ENCODE measurements at places on chromosomes 7 and 10. TPM values are rescaled to one million over a fixed set of nuclear protein-coding genes. Genes with fewer than 3 reads are reported as not detected.
A peak's percentile ranks its signal among the peaks of the same experiment; 100 is the strongest.

DNA sequence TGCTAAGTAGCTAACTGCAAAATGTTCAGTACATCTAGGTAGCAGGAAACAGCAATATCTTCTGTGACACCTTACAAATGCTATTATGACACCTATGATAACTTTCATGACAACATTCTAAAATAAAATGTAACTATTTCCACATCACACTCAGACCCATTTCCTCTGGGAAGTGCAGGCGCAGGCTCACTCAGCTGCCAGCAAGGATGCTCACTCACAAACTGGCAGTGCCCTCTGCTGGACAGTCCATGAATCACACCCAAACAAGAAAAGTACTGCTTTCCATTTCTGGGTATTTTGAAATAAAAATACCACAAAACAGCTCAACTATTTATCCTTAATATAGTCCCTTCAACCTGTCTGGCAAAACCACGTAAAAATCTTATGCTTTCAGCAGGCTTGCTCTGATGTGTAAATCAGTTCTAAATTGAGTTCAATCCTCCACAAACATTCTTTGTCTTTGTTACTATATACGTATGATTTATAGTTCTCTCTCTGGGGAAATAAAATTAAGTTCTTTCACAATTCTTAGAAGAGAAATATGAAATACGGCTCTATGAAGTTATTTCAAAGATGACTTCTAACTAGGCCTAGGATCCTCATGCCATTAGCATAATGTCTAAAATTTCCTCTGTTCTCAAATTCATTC, 176.6 kb downstream of the PARD3 start:
- H3K36me3 ChIP-seq, result no peaks in the 10 kb centered on the region
- peaks cover 21% of the 10 kb centered on the region for H3K4me1 ChIP-seq
- H3K27ac ChIP-seq, result no peak overlapping the region
- peak; percentile 93 for DNase-seq

DNA sequence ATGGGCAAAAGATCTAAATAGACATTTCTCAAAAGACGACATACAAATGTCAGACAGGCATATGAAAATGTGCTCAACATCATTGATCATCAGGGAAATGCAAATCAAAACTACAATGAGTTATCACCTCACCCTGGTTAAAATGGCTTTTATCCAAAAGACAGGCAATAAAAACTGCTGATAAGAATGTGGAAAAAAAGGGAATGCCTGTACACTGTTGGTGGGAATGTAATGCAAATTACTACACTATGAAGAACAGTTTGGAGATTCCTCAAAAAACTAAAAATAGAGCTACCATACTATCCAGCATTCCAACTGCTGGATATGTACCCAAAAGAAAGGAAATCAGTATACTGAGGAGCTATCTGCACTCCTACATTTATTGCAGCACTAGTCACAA, 18.0 kb downstream of the GSDME start:
- no peak overlapping the region for H3K4me3 ChIP-seq
- H3K4me1 ChIP-seq, result no peaks in the 10 kb centered on the region
- no peak overlapping the region for H3K27ac ChIP-seq

DNA sequence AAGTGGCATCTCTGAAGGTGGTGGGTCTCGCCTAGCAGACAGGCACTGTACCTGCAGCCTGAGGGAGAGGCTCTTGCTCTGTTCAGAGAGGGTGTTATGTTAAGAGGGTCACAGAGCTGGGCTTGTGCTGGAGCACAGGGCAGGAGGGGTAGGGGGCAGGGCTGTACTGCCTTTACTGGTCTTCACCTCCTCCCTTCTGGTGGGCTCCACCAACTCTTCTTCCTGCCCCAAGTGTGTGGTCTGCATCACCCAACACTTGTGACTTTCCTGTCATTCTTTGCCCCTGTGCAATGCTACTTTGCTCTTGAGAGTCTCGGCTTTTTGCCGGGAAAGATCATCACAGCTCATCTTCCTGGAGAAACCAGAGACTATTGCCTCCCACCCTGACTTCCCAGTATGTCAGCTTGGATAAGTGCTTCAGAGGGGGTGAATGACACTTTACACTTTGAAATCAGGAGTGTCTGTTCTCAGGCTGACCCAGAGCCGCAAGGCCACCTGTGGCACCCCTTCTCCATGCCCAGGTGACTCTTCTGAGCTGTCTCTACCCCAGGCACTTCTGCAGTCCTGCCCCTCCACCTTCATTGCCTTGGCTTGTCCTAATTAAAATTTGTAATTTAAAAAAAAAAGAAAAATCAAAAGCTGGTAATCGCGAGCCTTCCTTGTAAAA, 38.4 kb upstream of the IKZF1 start:
- no peaks in the 10 kb centered on the region for H3K27me3 ChIP-seq
- H3K4me3 ChIP-seq, result no peak overlapping the region
- H3K4me1 ChIP-seq, result no peaks in the 10 kb centered on the region

DNA sequence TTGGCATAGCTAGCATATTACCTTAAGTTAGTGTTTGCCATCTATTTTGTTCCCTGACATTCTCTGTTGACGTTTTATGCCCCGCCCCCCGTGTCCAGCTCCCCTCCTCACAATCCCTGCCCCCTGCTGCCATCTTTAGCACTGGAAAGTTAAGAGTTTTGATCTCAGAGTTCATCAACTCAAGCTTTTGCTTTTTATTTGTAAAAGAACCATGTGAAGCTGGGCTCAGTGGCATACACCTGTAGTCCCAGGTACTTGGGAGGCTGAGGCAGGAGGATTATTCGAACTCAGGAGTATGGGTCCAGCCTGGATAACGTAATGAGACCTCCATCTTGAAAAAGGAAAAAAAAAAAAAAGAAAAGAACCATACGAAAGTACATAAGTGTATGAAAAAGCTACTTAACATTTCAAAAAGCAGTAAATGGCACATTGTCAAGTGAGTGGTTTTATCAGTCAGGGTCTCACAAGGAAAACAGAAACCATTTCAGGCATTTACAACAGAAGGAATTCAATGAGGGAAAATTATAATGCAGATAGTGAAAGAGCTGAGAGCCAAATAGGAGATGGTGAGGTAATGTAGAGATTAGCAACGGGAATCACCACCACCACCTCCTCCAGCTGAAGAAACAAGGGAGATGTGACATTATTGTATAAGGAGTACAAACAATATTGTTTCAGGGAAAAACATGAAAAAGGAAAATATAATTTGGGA, 64.9 kb downstream of the MCU start:
- no peaks in the 10 kb centered on the region for H3K27me3 ChIP-seq
- no peak overlapping the region for H3K4me3 ChIP-seq
- peaks cover 2% of the 10 kb centered on the region for H3K36me3 ChIP-seq
- peaks cover 2% of the 10 kb centered on the region for H3K4me1 ChIP-seq
- no peak for DNase-seq

DNA sequence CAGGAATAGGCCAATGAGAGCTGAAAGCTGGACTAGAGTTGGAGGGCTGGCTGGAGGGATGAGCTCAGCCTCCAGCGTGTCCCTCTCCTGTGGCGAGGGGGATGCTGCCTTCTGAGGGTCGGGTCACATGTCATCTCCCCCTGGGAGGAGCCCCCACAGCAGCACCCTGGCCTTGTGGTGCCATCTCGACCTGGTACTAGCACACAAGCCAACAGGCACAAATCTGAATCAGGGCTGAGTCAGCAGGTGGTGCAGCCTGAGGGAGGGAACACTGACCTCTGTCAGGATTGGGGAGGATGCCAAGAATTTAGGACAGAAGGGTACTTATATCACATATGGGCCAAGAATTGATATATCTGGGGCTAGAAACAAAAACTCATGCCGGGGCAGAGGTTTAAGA, 280.4 kb downstream of the CELF2 start:
- no peak overlapping the region for H3K27ac ChIP-seq
- no peaks in the 10 kb centered on the region for H3K27me3 ChIP-seq
- H3K4me3 ChIP-seq, result no peak overlapping the region
- DNase-seq, result no peak

Gene PON1
- total RNA-seq, result 0.31 TPM

Gene FRMD4A
- total RNA-seq, result 29.1 TPM

Gene GIMAP5
- 11.6 TPM for total RNA-seq

Data from muscle of leg (tissue), 16 donors.